ENCODE measurements at places on chromosomes 6 and 20.

DNA sequence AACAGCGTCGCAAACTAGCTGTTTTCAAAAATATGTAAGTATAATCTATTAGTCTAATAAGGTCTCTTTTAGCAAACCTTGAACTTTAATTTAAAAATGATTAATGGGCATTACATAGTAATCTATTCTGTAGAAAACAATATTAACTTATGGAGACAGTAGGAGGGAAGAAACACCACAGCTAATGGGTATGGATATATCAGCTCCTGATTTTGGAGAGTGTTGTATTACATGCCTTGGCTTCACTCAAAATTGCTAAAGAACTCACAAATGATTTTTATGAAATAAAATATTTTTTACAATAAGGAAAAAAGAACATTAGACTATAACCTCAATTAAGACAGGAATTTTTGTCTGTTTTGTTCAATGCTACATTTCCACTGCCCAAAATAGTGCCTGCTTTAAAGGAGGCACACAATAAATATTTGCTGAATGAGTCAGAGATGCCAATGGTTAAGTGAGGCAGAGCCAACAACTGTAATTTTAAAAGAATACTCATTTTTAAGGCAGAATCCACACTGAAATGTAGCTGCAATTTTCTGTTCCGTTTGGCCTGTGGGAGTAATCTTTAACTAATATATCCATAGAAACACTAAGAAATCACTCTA is 15.7 kb downstream of the ATG5 start:
- DNase-seq, result no peak

GRCh38 chr6:139653111-139653510 is 278.7 kb upstream of the CITED2 start:
- DNase-seq, result no peak

DNA sequence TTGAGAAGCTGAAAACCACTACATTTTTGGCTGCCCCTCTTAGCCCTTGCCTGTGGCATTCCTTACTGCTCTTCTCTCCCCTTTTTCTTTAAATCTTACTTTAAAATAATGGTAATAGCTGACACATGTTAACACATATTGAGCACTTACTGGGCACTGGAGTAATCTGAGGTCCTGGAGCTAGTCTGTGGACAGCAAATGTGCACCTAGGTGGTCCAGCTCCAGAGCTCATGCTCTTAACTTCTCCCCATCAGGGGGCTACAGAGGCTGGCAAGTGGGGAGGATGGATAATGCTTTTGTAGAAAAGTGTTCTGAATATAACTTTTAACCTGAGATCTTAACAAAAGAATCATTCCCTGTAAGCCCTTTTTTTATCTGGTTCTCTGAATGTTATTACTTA is 74.8 kb downstream of the ADGRB3 start:
- no peak for DNase-seq

DNA sequence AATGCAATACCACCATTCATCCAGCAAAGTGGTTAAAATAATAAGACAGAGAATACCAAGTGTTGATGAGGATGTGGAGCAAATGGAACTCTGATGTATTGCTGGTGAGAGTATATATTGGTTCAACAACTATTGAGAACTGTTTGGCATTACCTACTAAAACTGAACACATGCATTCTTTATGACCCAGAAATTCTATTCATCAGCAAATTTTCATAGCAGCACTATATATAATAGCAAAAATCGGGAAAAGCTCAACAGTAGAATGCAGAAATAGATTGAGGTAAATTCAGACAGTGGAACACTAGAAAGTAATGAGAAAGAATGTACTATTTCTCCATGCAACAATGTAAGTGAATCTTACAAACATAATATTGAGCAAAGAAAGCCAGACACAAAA is 62.2 kb upstream of the FOXP4 start:
- no peak for DNase-seq

- DNase-seq, result no peak
These were observed 75.4 kb upstream of the LAMA2 start for GRCh38 chr6:128807577-128807976.
